ENCODE measurements at places on chromosomes 2 and 18.

- no peak for DNase-seq
These were observed 224.8 kb downstream of the NEDD4L start for GRCh38 chr18:58268849-58269248.

GRCh38 chr2:166610180-166610912 is 116.3 kb upstream of the SCN7A start:
- DNase-seq: no peak

DNA sequence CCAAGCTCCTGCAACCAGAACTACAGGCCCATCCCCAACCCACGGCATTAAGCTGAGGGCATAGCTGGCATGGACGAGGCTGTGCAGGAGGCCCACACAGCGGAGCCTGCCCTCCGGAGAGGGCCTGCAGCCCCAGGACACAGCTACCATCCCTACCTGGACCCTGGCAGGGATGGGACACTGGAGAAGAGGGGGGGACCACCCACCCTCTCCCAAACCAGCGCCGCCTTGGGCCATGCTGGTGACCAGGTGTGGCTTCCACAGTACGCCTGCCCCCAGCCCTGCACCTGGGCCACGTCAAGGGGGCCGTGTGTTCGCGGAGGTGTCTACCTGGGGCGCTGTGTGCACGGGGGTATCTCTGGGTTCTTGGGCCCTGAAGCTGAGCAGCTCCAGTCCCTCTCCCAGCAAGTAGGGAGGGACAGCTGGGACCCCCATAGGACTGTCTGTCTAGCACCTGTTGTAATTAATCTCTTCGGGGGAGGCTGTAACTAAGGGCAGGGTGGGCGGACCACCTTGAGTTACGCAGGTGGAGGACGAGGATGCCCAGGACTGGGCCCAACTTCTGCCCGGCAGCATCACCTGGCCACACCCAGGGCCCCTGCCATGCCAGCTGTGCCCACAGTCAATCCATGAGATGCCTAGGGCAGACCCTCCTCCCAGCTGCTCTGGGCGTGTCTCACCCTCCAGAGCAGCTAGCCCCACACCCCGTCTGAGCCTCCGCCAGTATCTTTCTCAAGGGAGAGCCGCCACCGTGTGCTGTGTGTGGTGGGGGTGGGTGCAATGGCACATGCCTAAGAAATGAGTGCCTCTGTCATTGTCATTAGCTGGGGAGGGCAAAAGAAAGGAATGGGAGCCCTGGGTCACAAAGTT is 18.3 kb downstream of the HS6ST1 start:
- no peak for DNase-seq

GRCh38 chr2:199230091-199230490 is 227.6 kb downstream of the SATB2 start:
- no peak for DNase-seq

- DNase-seq: no peak
These were observed 23.6 kb upstream of the SERPINE2 start for GRCh38 chr2:224062481-224063297.

- no peak for DNase-seq
These were observed 22.9 kb upstream of the STAM2 start for GRCh38 chr2:152198499-152198898.

DNA sequence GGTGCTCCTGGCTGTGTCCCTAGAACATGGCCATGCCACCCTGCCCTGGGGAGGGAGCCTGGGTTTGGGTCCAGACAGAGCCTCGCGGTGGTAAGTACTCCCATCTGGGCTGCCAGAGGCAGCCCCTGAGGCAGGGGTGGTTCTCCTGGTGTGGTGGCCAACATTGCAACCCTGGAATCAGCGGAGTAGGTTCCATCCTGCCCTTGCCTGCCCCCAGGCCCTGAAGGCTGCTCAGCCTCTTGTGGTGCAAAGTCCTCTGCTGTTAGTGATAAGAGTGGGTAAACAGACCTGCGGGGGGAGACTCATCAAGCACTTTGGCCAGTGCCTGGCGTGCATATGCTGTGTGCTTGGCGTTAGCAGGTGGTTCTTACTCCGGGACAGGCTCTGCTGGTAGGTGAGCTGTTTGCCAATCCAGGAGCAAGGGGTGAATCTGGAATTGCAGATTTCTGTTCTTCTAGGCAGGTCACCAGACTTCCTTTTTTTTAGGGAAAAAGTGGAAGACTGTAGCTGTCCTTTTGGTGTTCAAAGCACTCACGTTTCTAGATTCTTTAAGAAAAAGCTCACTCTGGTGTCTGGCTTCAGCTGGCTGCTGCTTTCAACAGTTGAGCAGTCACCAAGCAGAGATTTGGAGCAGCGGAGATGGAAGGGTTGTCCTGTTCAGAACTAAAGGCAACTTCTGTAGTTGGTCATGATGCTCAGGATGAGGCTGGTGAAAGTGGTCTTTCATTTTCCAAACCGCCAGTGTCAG is 3.2 kb downstream of the CNNM3 start:
- no peak for DNase-seq

GRCh38 chr18:39751161-39751560 is 2185.6 kb upstream of the CELF4 start:
- DNase-seq: no peak

GRCh38 chr2:168895771-168896170 is 5.3 kb upstream of the G6PC2 start:
- no peak for DNase-seq

DNA sequence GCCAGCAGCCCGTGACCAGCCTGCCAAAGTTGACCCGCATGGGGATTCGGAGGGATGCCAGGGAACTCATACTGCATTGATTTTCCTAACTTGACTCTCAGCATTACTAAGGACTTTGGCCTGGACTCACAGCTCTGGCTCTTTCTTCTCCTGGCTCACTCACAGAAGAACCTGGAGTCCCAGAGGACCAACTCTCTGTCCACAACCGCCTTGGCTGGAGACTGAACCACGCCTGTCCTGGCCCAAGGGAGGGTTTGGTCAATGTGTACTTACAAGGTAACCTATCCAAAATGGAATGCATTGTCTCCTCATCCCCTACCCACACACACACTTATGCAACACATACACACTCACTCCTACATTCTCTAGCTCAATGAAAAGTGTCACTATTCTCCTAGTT is 135.6 kb upstream of the KLHL29 start:
- no peak for DNase-seq

DNA sequence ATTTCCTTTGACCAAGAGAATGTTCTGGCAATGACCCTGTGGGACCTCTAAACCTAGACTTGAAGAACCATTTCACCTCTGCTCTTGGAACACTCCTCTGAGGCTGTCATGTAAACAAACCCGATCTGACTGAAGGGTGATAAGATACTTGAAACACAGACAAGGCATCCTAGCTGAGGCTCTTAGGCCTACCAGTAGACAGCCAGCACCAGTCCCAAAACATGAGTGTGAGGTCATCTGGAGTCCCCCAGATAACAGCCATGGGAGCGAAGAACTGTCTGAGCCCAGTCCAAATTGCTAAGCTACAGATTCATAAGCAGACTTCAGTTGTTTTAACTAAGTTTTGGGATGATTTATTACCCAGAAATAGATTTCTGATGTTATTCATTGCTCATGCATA is 39.5 kb upstream of the LHCGR start:
- DNase-seq: no peak

GRCh38 chr2:176122052-176122682 is 352 bp upstream of the HOXD9 start:
- no peak for DNase-seq

DNA sequence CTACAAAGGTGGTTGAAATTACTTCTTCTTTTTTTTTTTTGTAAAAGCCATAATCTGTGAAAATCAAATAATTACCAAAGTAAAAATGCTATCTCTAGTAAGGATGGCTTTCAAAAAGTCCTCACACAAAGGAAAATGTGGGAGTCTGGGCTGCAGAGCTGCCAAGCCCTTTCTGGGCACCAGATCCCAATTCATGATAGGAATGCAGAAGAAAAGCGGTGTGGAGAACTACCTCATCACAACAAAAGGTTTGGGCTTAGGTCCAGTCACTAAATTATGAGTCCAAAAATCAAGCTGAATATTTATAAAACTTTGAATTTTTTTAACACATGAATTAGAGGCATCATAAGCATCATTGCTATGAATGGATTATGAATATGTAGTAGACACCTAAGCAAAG is 30.8 kb upstream of the EPHA4 start:
- no peak for DNase-seq

GRCh38 chr2:221439761-221440479 is 132.2 kb downstream of the EPHA4 start:
- no peak for DNase-seq

- DNase-seq: no peak
These were observed 928.5 kb downstream of the DCC start for GRCh38 chr18:53268455-53268854.

GRCh38 chr2:122244598-122245229 is 489.3 kb downstream of the TSN start:
- DNase-seq: no peak

DNA sequence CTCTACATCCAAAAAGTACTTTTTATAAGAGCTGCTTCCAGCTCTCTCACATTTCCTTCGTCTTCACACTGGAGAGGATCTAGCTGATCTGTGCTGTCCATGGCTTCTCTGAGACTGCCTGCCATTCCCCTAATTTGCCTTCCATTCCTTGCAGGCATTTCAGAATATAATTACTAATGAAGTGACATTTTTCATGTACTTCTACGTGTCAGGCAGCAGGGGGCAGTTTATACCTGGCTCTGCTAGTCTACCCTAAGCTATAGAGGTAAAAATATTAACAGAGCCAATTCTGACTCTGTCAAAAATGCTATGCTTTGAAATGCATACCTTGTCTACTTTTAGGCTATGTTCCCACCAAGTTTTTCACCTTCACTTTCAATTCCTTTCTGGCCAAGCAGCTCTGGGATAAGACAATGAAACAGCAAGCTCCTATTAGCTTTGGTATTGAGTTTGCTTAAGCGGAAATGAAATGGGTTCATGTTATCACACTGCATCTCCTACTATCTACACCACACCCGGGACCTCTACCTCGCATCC is 81.9 kb downstream of the MEP1B start:
- DNase-seq: no peak

- no peak for DNase-seq
These were observed 109.1 kb downstream of the CDK15 start for GRCh38 chr2:201915446-201915845.

DNA sequence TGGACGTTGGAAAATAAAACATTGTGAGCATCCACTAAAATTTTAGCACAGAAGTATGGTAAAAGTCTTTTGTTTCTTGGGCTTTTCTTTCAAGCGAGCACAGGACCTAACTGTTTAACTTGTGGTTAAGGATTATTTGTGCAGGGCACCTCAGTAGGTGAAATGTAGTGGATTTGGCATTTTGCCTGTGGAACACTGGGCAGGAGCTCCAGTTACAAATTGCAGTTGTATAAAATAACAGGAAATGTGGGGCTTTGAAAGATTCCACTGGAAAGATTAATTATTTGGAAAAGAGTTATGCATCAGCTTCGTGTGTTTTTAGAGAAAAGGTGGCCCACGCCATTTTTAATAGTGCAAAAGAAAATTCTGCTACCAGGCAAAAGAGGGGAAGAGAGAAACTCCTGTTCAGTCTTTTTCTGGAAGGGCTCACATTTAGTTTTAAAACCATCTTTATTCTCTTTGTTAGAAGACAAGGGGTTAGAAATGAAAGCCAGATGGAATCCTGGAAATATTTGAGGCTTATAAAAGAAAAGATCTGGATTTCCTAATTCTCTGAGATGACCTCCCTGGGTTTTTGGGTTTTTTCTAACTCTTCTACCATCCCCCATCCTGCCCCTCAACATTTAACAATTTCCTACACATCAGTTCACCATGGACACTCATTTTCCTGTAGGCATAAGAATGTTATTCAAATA is 144.3 kb upstream of the SERTAD2 start:
- DNase-seq: peak; percentile 54

DNA sequence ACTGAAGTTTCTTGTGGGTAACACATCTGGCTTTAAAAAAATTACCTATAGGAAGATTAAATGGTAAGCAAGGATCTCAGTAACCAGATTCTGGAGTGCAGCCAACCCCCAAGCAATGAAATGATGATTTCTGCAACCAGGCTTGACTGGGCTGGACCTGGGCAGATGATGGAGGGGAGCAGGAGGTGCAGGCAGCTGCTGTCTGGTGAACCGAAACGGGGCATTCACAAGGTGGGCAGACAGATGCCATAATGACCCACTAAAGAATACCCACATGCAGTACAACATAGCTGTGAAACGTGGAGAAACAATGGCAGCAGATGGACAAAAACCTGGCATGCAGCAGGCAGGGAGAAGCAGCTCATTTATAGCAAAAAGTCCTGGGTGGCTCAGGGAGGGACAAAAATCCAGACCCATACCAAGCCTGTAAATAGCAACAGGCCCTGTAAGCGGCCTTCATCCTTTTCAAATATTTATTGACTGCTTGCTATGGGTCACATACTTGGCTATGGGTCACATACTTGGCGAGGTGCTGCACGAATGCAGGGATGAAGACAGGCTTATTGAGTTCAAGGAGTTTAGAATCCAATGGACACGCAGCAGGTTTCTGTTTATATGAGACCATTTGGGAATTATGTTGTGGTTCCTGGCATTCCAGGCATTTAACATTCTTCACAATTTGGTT is 244.7 kb downstream of the HRH4 start:
- no peak for DNase-seq

- no peak for DNase-seq
These were observed 53.3 kb upstream of the SLC5A7 start for GRCh38 chr2:107932979-107933378.

GRCh38 chr2:218407717-218408116 is 8.0 kb downstream of the CTDSP1 start:
- DNase-seq: no peak
